ENCODE measurements at places on chromosomes 1 and 21.

DNA sequence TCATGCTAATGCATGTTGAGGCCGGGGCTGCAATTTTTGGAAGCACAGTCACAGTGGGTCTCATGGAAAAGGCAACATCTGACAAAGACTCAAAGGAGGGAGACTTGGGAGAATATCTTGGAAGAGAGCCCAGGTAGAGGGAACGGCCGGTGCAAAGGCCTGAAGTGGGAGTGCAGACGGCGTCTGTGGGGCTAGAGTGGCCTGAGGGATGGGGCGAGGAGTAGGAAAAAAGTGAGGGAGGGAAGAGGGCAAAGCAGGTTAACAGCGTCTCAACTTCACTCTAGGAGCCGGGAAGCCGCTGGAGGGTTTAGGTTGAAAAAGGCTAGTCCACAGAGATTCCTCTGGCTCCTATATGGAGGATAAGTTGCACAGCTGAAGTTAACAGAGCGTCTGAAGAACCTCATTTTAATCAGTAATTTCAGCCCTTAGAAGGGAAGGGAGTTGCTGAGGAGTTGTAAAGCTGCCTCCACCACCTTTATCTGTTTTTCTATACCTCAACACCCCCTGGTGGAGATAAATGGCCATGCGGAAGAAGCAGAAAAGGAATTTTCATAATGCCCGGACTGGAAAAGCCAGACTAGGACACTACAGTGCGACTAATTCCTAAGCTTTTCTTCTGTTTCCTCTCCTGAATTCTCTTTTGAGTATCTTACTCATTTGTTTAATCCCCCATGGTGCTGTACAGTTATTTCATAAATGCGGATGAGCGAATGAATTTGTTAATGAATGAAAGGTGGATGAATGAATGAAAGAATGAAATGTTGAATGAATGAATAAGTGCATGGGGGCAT is 78.7 kb upstream of the ZNF281 start:
- H3K36me3 ChIP-seq = no peaks in the 10 kb centered on the region
- DNase-seq = no peak
- no peak overlapping the region for H3K27ac ChIP-seq
- H3K4me1 ChIP-seq = no peaks in the 10 kb centered on the region
- H3K4me3 ChIP-seq = no peak overlapping the region
- no peaks in the 10 kb centered on the region for H3K27me3 ChIP-seq

DNA sequence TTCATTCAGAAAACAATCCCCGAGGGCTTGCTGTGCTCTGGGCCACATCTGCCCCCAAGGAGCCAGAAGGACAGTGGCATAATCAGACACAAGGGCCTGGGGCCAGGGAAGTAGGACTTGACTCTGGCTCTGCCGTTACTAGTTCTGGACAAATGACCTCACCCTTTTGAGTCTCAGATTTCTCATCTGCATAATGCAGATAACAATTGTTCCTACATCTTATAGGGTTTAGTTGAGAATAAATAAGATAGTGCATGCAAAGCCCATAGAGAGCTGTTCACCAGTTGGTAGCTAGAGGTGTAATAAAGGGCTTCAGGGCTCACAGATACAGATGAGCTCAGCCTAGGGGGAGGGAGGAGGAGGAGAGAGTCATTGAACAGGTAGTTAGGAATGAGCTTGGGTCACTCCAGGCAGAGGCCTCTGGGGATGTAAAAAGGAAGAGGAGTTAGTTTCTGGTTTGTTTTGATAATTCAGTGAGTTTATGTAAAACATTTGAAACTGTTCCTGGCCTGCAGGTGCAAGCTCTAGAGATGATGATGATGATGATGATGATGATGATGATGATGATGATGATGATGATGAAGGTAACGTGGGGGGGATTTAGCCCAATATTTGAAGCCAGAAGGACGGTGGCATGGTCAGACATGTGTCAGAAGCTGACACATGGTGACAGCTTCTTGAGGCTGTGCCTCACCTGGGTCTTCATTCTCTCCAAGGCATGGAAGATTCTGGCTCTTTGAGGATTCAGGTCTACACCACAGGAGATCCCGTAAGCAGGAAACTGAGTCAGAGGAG is 858 bp downstream of the LACTBL1 start:
- no peak overlapping the region for H3K4me3 ChIP-seq
- DNase-seq = no peak

DNA sequence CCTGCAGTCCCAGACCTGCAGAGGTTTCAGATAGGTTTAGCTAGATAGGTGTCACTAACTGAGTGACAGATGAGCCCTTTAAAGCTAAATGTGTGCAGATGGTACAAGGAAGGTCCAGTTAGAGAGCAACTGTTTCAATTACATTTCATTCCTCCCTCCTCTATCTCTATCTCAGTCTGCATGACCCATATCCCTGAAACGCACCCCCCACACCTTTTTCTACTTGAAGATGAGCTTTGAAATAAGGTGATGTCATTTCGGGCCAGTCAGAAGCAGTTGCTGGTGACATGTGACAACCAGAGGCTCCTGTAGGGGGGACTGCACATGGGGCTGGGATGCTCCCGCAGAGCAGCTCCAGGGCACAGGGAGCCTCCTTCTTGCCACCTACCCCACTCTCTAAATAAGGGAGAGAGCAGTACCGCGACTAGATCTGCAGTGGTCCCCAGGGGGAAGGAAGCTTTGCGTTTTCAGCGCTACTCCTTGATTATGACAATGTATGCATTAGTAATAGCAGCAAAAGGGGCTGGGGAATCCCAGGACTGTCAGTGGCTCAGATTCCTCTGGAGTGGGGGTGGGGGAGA is 4.3 kb downstream of the ATP8B2 start:
- peaks cover 4% of the 10 kb centered on the region for H3K36me3 ChIP-seq
- H3K4me1 ChIP-seq = peaks cover 7% of the 10 kb centered on the region
- no peak for DNase-seq
- no peaks in the 10 kb centered on the region for H3K27me3 ChIP-seq
- H3K27ac ChIP-seq = no peak overlapping the region

DNA sequence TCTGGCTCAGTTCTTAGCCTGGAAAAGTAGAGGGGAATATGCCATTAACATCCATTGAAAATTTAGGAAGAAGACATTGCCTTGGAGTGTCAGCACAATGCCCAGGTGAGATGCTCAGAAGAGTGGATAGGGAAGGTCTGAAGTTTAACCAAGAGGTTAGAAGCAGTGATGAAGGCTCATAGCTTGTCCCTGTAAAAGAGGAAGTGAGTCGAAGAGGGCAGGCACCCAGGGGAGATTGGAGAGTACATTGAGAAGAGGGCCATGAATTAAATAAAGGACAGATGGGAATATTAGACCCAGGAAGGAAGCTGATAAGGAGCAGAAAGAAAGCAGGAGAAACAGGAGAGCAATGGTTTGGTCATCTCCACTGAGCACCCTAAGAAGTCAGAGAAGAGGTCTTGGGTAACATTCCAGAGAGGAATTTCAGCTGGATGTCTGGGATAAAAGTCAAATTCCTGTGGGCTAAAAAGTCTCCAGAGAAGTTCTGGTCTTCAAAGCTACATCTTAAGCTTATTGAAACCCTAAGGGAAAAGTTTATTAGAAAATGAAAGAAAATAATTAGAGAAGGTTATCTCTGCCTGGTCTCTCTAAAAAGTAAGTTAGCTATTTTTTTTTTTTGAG is 17.3 kb downstream of the C8B start:
- no peak overlapping the region for H3K27ac ChIP-seq
- H3K27me3 ChIP-seq = no peaks in the 10 kb centered on the region
- H3K36me3 ChIP-seq = no peaks in the 10 kb centered on the region

- H3K4me3 ChIP-seq = no peak overlapping the region
- H3K4me1 ChIP-seq = no peaks in the 10 kb centered on the region
- no peaks in the 10 kb centered on the region for H3K36me3 ChIP-seq
These were observed 250.2 kb upstream of the FGGY start for GRCh38 chr1:59046730-59047157.

DNA sequence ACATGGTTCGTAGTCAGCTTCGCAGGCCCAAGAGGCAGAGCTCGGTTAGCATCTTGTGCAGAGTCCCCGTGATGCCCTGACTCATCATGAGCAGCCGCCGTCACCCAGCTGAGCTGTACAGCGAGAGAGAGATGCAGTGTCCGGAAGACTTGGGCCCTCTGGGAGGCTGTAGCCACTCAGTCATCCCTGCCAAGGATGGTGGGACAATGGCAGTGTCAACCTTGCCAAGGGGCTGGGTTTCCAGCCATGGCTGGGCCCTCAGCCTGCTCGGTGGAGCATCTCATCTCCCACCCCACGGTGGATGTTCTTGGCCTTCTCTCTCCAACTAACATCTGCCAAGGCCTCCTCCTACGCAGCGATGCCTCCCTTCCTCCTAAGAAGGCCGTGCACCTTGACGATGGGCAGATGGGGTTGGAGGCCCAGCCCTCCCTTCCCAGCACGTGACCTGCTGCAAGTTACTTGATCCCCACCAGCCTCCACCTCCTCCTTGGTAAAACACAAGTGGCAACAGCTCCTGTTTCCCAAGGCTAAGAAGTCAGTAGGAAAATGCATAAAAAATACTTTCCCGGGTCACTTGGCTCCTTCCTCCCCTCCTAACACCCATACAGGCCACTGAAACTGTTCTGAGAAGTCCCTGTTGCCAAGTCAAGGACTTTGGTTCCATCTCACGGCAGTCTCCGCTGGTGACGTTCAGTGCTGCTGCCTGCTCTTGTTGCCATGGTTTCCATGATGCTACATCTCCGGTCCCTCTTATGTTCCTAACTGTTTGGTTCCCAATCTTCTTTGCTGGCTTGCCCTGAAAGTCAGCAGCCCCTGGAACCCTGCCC is 384.7 kb upstream of the VAMP3 start:
- H3K36me3 ChIP-seq = no peaks in the 10 kb centered on the region
- H3K4me3 ChIP-seq = no peak overlapping the region
- H3K27me3 ChIP-seq = no peaks in the 10 kb centered on the region
- no peaks in the 10 kb centered on the region for H3K4me1 ChIP-seq
- H3K27ac ChIP-seq = no peak overlapping the region

DNA sequence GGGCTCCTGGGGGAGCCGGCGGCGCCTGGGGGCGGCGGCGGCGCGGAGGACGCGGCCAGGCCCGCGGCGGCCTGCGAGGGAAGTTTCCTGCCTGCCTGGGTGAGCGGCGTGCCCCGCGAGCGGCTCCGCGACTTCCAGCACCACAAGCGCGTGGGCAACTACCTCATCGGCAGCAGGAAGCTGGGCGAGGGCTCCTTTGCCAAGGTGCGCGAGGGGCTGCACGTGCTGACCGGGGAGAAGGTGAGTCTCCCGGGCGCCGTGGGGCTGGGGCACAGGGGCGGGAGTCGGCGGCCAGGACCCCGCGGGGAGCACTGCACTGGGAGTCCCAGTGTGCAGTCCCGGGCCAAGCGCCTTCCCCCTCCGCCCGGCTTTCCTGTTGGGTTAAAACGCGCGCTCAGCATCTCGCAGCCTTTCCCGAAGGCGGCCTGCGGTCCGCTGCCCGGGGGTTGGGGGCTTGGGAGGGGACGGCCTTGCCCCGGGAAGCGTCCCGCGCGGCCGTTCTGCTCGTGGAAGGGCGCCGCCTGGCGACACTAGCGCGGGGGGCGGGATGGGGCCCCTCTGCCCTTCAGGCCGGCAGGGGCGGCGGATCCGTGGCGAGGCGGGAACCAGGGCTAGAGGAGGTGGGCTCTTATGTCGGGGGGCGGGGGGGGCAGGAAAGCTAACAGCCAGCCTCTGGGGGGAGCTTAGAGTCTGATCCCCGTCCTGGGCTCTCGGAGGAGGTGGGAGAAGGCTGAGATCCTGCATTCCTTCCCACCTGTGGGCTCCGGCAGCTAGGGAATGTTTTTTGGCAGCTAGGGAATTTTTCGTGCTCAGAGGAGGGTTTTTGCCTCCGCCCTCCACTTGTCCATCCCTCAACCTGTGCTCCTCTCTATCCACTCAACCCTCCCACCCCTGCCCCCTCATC is 1.1 kb downstream of the HUNK start:
- no peaks in the 10 kb centered on the region for H3K4me1 ChIP-seq
- no peaks in the 10 kb centered on the region for H3K27me3 ChIP-seq
- H3K36me3 ChIP-seq = no peaks in the 10 kb centered on the region
- no peak overlapping the region for H3K27ac ChIP-seq
